Fibroblast of skin of scalp (primary cell): ENCODE measurements at places on chromosomes 4 and X.
A peak's percentile ranks its signal among the peaks of the same experiment; 100 is the strongest.

DNA sequence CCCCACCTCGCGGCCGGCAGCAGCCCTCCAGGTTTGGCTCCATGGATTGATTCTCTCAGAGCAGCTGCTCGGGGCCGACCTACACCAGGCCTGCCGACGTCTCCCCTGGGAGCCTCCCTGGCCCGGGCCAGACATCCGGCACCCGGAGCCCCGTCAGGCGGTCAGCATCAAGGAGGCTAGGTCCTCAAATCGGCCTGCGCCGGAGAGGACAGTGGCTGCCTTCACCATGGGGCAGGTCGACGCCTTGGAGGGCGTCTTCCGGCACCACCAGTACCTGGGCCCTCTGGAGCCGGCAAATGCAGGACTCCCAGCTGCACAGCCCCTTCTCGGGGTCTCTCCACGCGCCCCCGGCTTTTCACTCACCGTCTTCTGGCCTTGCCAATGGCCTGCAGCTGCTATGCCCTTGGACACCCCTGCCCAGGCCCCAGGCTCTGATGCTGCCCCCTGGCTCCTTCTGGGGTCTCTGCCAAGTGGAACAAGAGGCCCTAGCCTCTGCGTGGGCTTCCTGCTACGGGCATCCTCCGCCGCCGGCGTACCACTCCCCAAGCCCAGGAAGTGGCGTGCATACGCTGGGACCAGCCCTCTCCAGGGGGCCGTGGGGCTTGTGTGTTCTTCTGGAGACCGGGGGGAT, 341.8 kb downstream of the MAGEB5 start:
- DNase-seq, result no peak

- DNase-seq, result no peak
Measured at GRCh38 chrX:15653961-15654360, 10.6 kb downstream of the CLTRN start.

GRCh38 chrX:95662200-95662599, 1022.4 kb upstream of the DIAPH2 start:
- no peak for DNase-seq

DNA sequence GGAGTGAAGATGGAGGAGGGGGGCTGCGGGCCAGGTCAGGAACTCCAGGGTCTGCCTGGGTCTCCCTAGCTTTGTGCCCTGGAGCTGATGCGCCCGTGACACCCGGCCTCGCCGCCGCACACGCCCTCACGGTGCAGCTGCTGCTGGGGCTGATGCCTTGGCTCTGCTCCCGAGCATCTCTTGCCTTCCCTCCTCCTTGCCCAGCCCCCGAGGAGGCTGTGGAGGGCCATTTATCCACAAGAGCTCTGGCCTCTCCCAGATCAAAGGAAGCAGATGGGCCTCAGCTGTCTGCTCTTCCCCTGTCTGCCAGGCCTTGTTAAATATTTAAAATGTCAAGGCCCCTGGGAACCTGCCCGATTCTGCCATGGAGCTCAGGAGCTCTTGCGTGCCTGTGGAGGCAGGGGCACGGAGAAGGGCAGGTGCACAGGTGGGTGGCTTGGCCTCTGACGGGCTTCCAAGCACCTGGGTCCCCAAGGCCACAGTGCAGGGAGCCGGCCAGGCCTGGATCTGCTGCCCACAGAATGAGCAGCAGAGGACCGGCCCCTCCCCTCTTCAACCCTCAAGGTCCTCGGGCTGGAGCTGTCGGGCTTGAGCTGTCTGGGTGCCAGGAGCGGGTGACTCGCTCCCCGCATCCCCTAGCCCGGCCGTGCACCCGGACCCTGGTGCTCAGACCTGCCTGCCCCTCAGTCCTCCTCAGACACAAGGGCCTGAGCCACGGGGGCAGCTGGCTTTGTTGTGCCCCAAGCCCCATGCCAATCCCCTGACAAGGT, 20.3 kb downstream of the ATP2B3 start:
- DNase-seq, result no peak

DNA sequence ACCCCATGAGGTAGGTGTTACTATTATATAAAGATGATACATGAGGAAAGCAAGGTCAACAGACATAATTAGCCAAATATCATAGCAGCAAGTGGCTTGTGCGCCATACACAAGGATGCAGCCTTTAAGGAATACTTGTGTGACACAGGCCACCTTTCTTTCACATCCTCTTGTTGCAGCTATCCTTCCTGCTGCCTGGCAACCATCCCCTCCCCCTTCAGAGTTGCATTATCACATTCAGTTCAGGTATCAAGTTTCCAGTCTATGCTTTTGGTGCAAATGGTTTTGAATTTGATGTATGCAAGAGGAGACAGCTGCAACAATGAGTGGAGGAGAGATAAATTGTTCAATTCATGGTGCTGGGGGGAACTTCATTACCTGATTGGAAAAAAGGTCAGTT, 6.4 kb downstream of the ZCCHC18 start:
- no peak for DNase-seq

- no peak for DNase-seq
Measured at GRCh38 chrX:110706446-110706845, 89.2 kb downstream of the CHRDL1 start.

- DNase-seq, result peak; percentile 82
Measured at GRCh38 chr4:138053641-138054301, 188.4 kb downstream of the SLC7A11 start.

- no peak for DNase-seq
Measured at GRCh38 chrX:154307202-154307601, 11.6 kb downstream of the TKTL1 start.

DNA sequence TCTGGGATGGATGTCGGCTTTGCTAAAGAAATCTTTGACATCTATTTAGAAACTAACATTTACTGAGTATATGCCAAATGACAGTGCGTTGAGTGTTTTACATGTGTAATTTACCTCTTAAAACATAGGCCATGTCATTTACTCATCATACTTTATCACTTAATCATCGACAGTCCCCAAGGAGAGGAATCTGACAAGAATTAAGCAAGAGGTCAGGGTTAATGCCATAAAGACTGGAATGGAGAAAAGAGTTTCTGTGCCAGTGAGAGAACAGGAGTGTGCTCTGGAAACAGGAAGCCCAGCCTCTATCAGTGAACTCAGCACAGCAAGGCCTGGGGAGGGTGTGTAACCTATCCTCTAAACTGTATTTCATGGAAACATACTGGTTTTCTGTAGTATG, 28.0 kb upstream of the AMOT start:
- DNase-seq, result peak; percentile 4

DNA sequence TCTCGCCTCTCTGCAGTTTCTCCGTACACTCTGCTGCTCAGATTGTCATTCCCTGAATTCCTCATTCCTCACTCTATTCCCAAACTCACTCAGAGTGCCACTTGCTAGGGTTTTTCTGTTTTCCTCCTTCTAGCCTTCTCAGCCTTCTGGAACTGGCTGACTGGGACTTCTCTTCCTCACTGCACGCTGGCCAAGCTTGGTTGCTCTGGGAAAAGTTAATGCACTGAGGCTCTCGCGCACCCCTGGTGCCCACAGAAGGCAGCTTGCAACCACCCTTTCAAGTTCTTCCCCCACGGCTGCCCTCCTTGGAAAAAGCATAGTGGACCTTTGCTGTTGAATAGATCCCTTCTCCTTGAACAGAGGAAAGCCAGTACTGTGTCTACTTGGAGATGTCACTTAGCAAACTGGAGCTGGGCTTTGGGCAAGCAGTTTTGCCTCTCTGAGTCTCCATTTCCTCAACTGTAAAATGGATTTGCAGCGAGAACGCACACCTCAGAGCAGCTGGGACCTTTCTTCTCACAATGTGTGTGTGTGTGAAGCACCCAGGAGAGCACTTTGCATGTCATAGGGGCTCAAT, 6.0 kb upstream of the CCKAR start:
- DNase-seq, result no peak

- DNase-seq, result no peak
Measured at GRCh38 chrX:3046253-3047240, 5.3 kb downstream of the ARSF start.

DNA sequence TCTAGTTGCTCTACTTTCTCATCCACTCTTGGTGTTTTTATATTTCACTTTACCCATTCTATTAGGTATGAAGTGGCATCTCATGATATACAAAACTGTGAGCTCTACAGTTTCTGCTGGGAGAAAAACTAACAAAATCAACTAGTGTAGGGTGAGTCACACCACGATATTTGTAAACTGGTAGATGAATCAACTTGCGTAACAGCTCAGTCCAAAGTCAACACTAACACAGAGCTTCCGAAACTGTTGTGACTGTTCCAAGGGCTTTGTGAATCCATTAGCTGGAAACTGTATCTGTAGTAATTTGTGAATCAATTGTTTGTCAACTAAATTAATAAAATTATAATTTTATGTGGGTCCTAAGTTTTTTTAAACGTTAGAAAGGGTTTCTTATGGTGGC, 119.8 kb upstream of the TSPAN5 start:
- peak; percentile 4 for DNase-seq

DNA sequence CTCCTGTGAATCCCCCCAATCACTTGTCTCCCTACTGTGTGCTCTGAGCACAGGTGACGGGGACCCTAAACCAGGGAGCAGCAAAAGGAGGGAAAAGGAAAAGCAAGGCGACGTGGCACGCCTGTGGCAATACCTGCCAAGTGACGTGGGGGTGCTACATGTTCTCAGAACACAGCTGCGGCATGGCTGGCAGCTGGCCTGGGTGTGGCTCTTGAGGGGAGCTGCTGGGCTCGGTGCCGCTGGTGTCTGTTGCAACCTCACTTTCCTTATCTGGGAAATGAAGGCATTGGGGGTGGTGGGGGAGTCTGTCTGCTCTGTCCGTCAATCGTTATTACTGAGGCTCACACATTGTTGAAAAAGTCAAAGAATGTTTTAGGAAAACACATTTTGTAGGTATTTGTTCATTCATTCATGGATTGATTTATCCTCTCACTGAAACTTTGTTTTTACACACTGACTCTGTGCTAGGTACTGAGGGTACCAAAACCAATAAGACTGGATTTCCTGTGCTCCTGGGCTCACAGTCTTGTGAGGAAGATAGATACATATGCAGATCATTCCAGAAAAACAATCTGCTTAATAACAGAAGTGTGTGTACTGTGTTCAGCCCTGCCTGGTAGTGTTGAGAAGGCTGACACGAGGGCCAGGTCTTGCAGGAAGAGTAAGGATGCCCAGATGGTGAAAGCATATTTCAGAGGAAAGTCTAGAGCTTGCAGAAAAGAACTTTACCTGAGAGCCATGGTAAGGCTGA, 217.6 kb downstream of the PTTG2 start:
- DNase-seq, result no peak

- peak; percentile 75 for DNase-seq
Measured at GRCh38 chrX:12360383-12360782, 222.1 kb downstream of the FRMPD4 start.

GRCh38 chrX:15206306-15206705, 63.6 kb downstream of the ASB9 start:
- no peak for DNase-seq

DNA sequence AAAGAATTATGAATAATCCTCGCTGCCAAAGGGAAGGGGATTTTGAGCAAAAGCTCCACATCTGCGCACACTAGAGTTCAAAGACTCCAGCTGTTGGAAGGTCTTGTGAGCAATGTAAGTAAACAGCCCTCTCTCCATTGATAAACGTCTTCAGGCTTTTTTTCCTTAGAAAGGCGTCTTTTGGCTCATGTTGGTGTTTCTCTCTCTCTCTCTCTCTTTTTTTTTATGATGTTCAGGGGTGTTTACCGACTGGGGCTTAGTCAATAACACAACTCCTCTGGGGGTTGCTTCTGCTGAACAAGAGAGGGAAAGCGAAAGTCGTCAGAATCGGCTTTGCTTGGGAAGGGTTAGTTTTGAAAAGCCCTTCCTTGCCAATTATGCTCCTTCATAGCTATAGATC, 53.2 kb upstream of the C1QTNF7 start:
- no peak for DNase-seq

DNA sequence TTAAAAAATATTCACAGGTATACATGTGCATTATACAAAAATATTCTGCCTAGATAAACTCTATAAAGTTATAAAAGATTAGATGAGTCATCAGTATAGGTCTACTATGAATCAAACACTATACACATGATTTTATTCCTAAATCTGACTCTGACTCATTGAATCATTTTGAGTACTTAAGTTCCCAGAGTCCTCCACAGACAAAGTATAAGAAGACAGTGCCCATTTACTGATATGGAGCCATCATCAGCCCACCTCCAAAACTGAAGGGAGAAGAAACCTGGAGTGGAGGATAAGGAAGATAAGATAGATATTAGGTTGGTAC, 28.7 kb upstream of the ANTXR2 start:
- no peak for DNase-seq

DNA sequence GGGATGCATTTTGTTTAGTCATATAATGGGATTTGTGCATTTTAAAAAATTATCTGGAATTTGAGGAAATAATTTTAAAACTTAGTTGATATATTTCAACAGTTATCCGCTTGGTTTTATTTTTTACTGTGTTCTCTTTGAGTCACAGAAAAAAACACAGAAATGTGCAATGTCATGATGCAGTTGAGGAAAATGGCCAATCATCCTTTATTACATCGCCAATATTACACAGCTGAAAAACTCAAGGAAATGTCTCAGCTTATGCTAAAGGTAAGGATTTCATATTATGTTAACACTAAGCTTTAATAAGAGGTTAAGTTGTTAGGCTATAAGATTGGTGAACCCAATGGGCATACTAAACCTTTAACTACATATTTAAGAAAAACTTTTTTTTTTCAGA, 63.9 kb downstream of the HPGDS start:
- DNase-seq, result no peak

- peak; percentile 91 for DNase-seq
Measured at GRCh38 chr4:13322681-13323101, 161.4 kb downstream of the RAB28 start.

- no peak for DNase-seq
Measured at GRCh38 chr4:65023883-65024670, 614.8 kb upstream of the TECRL start.

DNA sequence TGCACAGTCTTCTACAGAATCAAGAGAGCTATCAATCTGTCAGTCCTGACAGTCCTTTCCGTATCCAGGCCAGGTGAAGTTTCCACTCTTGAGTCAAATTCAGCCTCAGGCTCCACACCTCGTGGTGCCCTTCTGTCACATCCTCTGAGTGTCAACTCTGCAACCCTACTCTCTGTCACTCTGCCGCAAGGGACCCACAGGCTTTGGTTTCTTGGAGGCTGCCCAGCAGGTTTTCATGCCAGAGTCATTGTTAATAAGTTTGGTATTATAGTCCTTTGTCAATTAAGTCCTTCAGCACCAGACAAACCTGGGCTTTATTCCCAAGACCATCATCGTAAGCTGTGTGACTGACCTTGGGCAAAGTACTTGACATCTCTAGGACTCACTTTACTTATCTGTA, 83.4 kb upstream of the KLHL13 start:
- DNase-seq, result no peak

- peak; percentile 34 for DNase-seq
Measured at GRCh38 chr4:56803471-56803870, 18.0 kb downstream of the SPINK2 start.

- DNase-seq, result no peak
Measured at GRCh38 chrX:37364666-37365065, 15.5 kb downstream of the PRRG1 start.
